ENCODE measurements at places on chromosomes 3 and 15.

- no peak for DNase-seq
Observed at GRCh38 chr15:52220251-52220650, 29.1 kb upstream of the GNB5 start.

GRCh38 chr3:64571982-64572381 lies 115.8 kb downstream of the ADAMTS9 start:
- no peak for DNase-seq

DNA sequence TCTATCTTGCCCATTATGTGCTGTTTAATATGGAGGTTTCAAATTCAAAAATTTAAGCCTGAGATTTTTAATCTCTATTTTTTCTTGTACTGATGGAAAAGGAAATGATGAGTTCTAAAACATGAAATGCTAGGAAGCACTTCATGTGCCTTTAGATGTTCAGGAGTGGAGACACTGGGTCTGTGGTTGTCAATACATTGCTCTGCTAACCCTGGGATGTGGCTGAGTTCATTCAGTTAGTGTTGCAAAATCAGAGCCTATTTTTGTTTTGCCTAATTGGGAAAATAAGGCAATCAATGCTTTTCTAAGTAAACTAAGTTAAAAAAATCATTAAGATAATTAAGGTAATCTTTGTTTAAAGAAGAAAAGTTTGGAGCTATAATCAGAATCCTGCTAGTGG lies 83.1 kb downstream of the DIPK2A start:
- DNase-seq: no peak

DNA sequence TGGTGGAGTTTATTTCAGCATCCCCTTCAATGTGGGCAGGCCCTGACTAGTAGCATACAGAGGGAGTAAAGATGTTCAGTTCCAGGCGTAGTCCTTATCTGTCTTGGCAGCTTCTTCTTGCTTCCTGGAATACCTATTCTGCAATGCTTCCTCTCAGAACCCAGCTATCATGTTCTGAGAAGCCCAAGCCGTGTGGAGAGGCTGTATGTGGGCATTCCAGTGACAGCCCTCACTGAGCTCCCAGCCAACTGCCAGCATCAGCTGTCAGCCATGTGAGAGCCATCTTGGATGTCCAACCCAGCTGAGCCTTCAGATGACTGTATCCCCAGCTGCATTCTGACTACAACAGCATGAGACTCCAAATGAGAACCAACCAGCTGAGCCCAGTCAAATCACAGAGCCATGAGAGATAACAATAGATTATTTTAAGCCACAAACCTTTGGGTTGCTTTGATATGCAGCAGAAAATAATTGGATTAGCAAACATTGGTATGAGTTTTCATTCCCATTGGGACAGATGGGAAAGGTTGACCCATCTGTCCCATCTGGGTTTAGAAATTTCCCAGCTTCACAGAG lies 8.4 kb upstream of the CMTM7 start:
- no peak for DNase-seq

DNA sequence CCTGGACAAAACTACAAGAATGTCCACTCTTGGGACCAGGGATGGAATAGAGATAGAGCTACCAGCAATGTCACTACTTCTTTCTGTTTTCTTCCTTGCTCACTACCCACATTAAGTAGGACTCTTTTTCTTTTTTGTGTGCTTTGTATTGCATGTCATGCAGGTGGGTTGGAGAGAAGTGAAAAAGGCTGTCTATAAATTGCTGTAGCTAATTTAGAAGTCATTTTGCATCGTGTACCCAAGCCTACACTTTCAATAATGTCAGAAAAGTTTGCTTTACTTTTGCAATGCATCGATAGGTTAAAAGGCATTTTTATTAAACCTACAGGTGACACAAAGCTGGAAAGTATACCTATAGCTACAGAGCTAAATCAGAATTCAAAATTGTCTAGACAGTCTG lies 58.9 kb downstream of the GTF2E1 start:
- DNase-seq: no peak

GRCh38 chr15:40923551-40923950 lies 5.6 kb upstream of the DLL4 start:
- DNase-seq: no peak

GRCh38 chr15:22950256-22950990 lies 29.7 kb downstream of the CYFIP1 start:
- no peak for DNase-seq

- no peak for DNase-seq
Observed at GRCh38 chr15:46328821-46329220, 694.0 kb downstream of the SQOR start.

- no peak for DNase-seq
Observed at GRCh38 chr3:20047341-20047779, 7.1 kb downstream of the KAT2B start.
